ENCODE measurements at places on chromosomes 16 and 17. TPM values are rescaled to one million over a fixed set of nuclear protein-coding genes. Genes with fewer than 3 reads are reported as not detected.

DNA sequence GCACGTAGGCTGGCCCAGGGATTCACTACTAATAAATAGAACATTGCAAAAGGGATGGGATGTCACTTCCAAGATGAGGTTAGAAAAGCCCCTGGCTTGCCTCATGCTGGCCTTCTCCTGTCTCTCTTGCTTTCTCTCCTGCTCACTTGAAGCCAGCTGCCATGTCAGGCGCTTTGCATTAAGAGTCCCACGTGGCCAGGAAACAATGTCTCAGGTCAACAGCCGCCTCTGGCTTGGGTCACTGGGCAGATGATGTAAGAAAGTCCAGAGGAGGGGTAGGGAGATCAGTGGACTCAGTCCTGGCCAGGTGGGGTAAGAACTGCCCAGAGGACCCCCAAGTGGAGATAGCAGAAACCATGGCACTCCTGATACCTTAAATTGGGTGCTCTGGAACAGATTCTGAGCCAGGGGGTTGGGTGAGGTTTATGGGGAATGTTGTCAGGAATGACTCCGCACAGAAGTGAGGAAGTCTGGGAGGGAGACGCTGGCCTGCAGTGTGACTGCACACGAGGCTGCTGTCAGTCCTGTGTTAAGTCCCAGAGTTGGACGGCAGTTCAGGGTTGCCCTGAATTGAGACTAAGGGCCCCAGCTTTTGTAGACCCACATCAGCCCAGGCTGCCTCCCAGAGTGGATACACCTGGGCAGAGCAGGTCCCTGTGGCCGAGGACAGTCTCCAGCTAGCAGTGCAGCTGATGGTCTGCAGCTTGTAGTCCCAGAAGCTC is 17.7 kb downstream of the C16orf82 start:
- DNase-seq, result peak; percentile 14

- DNase-seq, result peak; percentile 35
Observed at GRCh38 chr16:49884033-49885015, 28.4 kb upstream of the ZNF423 start.

GRCh38 chr16:759110-759910 is 1.2 kb upstream of the MSLN start:
- no peak for DNase-seq

DNA sequence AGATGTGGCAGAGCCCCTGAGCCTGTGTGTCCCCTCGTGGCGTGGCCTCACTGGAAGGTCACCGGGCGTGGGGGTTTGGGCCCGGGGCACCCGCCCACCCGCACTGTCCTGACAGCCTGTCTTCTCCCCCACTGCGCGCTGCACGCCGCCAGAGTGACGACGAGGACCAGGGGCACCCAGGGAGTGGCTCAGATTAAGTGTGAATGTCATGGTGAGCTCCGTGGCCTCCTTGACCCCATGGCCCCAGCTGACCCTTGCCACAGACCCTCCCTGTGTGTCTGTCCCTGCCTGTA is 15.1 kb downstream of the PRSS27 start:
- DNase-seq, result no peak

DNA sequence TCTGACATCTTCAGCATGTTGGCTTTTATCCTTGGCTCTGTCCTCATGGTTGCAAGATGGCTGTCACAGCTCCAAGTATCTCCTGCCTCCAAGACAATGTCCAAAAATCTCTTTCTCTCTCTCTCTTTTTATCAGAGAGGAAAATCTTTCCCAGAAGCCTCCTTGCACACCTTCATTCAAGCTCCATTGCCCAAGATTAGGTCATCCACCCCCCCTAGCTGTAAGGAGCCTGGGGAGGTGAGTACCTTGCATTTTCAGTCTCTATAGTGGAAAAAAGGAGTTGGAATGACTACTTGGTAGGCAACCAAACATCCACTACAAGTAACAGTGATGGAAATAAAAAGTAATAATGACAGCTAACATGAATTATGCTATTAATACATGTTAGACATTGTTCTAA is 22.0 kb upstream of the NSMCE1 start:
- DNase-seq, result peak; percentile 45

DNA sequence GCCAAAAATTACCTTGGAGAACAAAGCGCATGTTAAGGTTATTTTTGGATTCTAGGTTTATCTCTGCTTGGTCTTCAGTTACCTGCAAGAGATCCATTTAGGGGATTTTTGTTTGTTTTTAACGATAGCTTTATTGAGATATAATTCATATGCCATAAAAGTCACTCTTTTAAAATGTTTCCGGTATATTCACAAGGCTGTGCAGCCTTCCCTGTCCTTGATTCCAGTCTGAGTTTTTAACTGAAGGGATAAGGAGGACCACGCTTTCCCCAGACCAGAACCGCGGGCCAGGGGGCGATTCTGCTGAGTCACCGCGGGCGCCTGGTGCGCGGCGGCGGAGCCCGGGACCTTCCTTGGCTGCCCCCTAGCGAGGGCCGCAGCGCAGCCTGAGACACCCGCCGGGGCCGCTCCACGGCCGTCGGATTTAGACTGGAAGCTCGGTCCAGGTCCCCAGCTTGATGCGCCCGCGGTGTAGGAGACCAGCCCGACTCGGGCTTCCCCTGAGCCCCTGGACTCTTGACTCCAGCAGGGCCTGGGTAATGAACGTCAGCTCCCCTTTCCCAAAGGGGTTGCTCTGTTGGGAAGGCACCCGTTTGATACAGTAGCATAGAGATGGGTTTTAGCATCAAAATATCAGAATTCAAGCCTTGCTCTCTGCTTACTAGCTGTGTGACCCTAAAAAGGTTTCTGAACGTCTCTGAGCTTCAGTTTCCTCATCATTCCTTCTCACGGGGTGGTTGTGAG is 50.0 kb upstream of the STH start:
- DNase-seq, result peak; percentile 66

DNA sequence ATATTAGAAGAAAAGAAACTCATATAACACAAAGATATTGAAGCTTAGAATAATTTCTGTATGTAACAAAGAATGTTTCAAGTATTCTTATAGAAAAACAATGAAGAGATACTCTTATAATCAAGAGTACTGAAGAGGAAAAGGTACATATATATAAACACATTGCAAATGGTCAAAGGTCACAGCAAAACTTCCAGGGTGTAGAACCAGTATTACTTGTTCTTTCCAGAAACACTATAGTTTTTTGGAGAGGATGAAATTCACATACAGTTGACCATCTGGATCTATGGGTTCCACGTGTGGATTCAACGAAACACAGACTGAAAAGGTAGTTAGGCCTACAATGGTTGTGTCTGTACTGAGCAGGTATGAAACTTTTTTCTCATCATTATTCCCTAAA is 22.6 kb downstream of the PRPSAP1 start:
- no peak for DNase-seq

DNA sequence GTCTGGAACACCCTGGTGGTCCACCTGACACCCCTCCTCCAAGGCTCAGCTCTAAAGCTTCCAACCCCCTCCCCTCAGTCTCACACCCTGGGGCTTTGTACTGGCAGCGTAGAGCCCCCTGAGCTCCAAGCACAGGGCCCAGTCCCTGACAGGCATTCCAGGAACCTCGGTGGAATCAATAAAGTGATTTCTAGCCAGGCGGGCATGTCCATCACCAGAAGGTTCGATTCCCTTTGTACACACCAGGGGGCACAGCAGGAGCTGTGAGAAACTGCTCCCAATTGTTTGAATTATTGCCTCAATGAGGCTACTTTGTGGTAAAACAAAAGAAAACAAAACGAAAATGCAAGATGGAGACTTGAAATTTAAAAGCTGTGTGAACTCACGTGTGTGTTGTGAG is 51.8 kb downstream of the SMPD3 start:
- peak; percentile 25 for DNase-seq

DNA sequence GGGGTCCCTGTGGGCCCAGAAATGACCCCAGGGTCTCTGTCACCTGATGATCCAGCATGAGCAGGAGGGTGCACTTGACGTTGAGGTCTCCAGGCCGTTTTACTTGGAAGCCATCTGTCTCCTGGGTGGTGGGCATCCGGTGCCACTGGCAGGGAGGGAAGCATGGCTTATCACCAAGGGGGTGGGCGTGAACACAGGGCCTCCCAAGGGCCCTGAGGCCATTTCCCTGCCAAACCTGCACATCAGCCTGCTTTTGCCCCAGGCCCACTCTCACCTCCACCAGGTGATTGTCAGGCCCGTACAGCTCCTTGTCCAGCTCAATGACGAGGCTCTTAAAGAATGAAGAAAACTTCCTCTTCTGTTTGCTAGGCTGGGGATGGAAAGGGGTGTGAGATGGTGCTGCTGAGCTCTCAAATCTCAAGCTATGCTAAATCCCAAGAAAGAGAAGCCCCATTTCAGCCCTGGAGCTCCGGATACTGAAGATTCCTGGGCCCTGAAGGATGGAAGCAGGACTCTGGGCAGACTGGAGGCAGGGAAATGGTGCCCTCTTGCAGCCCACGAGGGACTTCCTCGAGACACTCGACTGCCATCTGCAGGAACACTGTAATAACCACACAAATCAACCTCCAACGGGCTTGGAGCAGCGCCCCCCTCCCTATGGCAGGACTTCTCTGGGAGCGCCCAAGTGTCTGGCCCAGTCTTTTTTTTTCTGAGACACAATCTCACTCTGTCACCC is 7.1 kb upstream of the FTSJ3 start:
- peak; percentile 57 for DNase-seq

ZNF597 gene
- 2.1 TPM for polyA plus RNA-seq

DNA sequence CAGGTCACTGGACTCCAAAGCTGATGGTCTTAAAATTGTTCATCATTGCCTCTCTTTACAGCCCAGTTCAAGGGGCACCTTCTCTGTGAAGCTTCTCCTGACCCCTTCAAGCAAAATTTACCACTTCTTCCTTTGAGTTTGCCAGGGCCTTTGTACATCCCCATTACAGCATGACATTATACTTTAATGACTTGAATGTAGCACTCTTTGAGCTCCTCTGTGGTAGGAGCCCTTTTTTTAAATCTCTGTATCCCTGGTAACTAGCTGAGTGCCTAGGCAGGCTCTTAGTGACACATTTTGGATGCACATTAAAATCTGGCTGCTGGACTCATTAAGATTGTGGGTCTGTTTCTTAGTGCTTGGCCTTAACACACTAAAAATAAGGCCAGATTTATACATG is 412.1 kb downstream of the CA10 start:
- DNase-seq, result peak; percentile 7

- DNase-seq, result no peak
Observed at GRCh38 chr16:49328325-49328724, 45.3 kb upstream of the C16orf78 start.

- no peak for DNase-seq
Observed at GRCh38 chr17:45123076-45123770, 9.1 kb downstream of the PLCD3 start.

CDH5 gene
- polyA plus RNA-seq, result 91.1 TPM

- DNase-seq, result no peak
Observed at GRCh38 chr17:68661265-68662036, 60.3 kb upstream of the FAM20A start.

- no peak for DNase-seq
Observed at GRCh38 chr16:78289373-78289772, 189.9 kb downstream of the WWOX start.

DNA sequence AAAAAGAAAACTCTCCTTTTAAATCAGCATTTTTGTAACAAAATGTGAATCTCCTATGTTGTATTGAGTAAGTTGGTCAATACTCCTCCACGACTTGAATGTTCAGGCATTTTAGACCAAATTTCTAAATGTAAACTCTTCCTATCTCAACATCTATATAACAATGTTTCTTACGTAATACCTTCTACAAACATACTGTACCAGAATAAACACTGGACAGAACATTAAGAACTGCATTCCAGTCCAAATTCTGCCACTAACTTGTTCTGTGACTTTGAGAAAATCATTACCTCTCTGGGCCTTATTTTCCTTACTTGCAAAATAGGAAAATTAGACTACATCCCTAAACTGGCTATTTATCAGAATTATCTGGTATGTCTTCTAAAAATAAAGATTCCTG is 40.1 kb downstream of the AKAP10 start:
- no peak for DNase-seq

- DNase-seq, result no peak
Observed at GRCh38 chr16:2715966-2716885, 3.8 kb downstream of the PRSS27 start.

GRCh38 chr17:39104657-39105056 is 46.8 kb downstream of the PLXDC1 start:
- DNase-seq, result no peak

- DNase-seq, result no peak
Observed at GRCh38 chr17:72177738-72178137, 56.9 kb downstream of the SOX9 start.

GRCh38 chr16:69925311-69925710 is 25.8 kb upstream of the CLEC18A start:
- DNase-seq, result no peak

- no peak for DNase-seq
Observed at GRCh38 chr16:78195797-78196196, 96.3 kb downstream of the WWOX start.

LGALS9B gene
- not detected for polyA plus RNA-seq

GRCh38 chr17:3282901-3283300 is 15.3 kb downstream of the OR3A1 start:
- DNase-seq, result no peak

OR1A1 gene
- polyA plus RNA-seq, result not detected

NKD1 gene
- polyA plus RNA-seq, result 5.6 TPM

DNA sequence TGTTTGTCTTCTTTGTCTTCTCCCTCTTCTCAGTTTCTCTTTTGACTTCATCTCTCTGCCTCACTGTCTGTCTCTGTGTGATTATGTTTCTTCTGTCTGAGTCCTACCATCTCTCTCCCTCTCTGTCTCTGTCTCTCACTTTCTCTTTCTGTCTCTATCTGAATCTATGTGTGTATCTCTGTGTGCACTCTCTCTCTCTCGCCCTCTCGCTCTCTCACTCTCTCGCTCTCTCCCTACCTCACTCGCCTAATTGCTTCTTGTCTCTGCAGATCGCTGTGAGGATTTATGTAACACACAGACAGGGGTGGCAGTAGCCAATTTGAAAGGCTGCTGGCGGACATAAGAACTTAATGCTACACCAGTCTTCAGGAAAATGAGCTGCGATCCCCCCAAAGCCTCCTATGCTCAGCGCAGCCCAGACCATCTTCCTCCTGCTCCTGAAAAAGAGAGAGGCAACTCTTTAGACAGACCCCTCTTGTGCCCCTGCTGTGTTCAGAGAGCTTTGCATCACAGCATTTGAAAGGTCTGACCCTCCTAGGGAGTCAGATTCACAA is 140.9 kb downstream of the CCT6B start:
- DNase-seq, result no peak

LITAF gene
- polyA plus RNA-seq, result 54.3 TPM

RAB26 gene
- polyA plus RNA-seq, result 0.28 TPM

DNA sequence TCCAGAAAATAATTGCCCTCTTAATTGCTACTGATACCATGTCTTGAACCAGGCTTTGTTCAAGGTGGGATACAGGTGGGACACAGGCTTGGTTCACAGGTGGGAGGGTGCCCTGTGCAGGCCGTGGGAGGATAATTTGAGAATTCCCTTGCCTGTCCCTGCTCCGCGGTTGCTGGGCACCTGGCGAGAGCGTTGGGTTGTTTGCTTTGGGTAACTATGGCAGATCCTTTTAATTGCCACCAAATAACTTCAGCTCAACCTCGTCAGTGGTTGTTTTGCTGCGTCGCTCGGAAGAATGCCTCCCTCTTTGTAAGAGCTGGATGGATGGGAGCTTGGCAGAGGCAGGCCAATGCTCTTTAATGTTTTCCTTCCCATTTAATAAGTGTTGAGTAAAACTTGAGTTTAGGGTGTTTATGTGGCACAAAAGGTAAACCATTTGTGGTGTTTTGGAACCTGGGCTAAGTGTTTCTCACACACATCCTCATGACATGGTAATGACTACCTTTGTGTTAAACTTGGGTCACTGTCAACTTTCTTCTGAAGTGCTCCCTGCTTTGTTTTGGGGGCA is 202.5 kb downstream of the MSI2 start:
- DNase-seq, result no peak
